ENCODE measurements at places on chromosomes 2 and 18. TPM values are rescaled to one million over a fixed set of nuclear protein-coding genes. Genes with fewer than 3 reads are reported as not detected.

UNC80 gene
- total RNA-seq, result 14.5 TPM

- DNase-seq, result no peak
Observed at GRCh38 chr2:63194175-63194574, 143.5 kb downstream of the OTX1 start.

GRCh38 chr2:233037078-233037477, 4.6 kb downstream of the NEU2 start:
- DNase-seq, result no peak

- no peak for DNase-seq
Observed at GRCh38 chr2:3453190-3453999, 65.9 kb downstream of the ADI1 start.

DNA sequence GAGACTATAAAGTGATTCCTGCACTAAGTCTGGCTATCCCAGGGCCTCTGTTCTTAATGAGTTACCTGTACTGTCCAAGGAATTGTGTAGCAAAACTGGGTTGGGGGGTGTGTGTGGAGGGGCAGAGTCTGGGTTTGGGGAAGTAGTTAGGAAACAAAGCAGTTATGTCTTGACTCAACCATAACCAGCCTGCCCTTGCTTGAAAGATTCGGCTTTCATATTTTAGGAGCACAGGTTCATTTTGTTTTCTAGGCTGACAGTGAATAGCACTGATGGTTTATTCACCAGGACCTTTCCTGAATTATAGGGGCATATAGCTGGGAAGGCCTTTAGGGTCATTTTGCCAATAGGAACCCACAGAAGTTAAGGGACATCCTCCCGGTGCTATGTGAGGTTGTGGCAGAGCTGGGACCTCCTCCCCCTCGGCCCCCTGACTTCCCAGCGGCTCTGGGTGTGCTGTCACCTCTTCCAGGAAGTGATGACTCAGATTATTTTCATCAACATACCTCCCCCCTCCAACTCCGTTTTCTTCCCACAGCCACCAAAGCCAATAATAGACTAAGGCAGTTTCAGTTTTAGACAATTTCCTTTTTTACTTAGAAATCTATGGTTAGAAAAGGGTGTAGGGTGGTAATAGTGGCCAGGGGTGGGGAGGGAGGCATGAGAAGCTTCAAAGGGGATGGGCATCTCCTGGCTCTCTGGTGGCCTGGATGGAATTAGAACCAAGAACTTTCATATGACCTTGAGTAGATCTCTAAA, 44.8 kb downstream of the SETBP1 start:
- no peak for DNase-seq

GRCh38 chr2:17981936-17982335, 103.5 kb downstream of the KCNS3 start:
- no peak for DNase-seq

GRCh38 chr2:235219048-235219447, 267.2 kb downstream of the SH3BP4 start:
- DNase-seq, result no peak

- no peak for DNase-seq
Observed at GRCh38 chr18:80208620-80209019, 38.7 kb downstream of the PARD6G start.

GRCh38 chr2:120820263-120820952, 84.7 kb downstream of the GLI2 start:
- peak; percentile 47 for DNase-seq

FNDC4 gene
- 13.4 TPM for total RNA-seq

- no peak for DNase-seq
Observed at GRCh38 chr2:236584521-236585384, 15.1 kb downstream of the ACKR3 start.

- DNase-seq, result no peak
Observed at GRCh38 chr2:38719706-38720105, 31.5 kb downstream of the SRSF7 start.

DNA sequence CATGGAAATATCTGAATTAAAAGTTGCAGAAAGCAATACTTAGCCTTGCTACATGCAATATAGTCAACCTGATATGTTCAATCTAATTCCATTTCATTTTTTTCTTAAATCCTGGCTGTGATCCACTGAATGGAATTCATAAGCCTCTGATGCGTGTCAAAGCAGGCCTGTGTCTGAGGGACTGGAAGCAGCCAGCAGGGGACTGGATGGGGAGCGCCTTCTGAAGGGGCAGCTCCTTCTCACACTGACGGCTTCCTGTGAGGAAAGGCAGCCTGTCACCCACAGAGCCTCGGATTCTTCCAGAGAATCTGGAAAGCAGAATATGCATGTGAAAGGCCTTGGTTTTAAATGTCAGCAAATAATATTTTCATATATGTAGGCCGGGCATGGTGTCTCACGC, 73.5 kb downstream of the KCNF1 start:
- no peak for DNase-seq

DNA sequence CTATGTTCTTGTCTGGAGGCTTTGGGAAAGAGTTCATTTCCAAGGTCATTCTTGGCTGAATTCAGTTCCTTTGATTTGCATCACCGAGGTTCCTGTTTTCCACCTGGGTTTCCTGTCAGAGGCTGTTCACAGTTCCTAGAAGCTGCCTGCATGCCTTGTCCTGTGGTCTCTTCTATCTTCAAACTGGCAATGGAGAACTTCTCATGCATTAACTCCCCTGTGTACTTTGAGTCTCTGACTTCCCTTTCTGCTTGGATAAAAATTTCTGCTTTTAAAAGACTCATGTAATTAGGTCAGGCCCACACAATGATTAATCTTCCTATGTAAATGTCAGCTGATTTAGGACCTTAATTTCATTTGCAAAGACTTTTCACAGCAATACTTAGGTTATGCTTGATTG, 499.3 kb upstream of the FANCL start:
- DNase-seq, result no peak

MOGAT1 gene
- 102 TPM for total RNA-seq

PDCD1 gene
- 1.5 TPM for total RNA-seq

DNA sequence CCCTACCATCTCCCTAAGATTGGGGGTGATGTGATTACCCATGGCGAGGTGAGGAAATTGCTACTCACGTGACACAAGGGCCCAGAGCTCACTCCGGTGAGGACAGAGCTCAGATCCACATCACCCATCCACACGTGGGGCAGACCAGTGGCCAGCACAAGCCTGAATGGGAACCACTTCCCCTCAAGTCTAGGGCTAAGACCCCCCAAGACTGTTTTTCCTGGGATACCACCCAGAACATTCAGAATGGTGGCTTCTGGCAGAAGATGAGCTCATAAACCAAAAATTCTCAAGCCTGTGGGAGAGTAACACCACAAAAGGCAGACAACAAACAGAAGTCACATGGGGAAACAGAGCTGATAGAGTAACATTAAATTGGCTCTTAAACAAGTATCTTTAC, 321.4 kb downstream of the ALK start:
- no peak for DNase-seq

DNA sequence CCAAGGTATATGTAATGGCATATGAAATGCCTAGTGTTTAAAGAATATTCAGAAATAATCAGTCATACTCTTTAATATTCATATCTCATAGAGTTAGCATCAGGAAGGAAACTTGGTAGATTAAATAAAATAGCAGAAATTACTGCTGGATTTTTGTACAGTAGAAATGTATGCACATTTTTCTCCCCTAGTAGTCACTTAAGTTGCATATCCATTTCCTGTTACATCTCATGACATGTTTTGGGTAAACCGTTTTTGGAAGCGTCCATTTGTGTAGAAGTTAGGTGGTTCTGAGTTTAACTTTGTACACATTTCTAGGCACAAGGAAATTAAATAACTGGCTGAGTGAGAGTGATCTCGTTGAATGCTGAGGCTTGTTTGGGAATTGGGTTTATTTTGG, 21.9 kb downstream of the NEDD4L start:
- no peak for DNase-seq

PROKR1 gene
- total RNA-seq, result not detected

DNA sequence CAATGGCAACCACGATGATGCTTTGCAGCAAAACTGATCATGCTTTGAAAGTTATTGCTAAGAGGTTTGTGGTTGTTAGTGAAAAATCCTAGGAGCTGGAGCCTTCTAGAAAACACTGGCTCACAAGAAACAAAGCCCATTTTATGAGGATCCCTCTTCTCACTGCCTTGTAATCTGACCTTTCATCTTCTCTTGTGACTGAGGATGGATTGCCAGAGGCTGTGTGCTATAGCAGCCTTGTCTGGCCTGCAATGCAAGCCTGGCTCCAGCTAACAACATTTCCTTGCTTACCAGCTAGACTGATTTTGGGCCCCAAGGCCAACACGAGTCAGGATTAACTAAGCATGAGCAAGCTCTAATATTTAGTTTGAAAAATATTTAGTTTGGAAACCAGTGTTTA, 13.1 kb downstream of the PIEZO2 start:
- no peak for DNase-seq

- no peak for DNase-seq
Observed at GRCh38 chr2:38097258-38097987, 21.5 kb upstream of the CYP1B1 start.

RAPGEF4 gene
- 6.4 TPM for total RNA-seq

TXNDC2 gene
- not detected for total RNA-seq

DNA sequence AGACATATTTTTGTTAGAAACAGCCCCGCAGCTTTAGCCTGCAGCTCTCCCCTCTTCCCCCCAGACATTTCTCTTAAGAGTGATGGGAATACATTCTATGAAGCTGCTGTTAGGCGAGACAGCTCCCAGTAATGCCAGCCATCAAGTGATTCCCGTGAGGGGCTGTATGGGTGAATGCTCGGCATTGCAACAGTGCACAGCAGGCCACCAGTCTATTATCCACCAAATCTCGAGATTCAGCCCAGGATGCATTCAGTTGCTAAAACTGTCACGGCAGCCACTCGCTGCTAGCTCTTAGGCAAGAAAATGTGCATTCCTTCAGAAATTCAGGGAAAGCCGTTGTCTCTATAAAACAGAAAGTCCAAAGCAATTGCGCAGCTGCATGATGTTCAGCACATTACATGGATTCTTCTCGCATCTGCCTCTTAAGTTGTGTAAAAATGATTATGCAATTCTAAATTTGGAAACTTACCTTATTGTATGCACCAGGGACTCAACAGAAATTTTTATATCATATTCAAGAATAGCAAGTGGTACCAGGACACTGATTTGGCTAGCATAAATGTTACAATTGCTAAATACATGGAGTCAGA, 211.3 kb upstream of the ARL4C start:
- no peak for DNase-seq

GRCh38 chr2:88753833-88754584, 62.5 kb downstream of the RPIA start:
- DNase-seq, result no peak

KIAA2012 gene
- not detected for total RNA-seq

DNA sequence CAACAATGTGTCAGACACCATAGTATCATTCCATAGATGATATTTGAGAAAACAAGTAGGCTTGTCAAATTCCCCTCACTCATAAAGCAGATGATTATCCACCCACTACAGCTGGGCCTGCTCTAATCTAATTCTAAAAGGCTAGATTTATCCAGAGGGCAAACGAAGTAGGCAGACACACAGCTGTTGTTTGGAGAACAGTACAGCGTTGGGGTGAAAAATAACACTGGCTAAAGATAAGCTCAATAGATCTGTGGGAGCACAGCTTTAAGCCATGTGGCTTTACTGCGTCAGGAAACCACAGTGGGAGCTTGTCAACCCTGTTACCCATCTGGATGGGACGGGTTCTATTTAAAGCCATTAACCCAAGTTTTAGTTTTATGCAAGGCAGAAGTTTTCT, 48.9 kb upstream of the COBLL1 start:
- no peak for DNase-seq

LYPD6 gene
- total RNA-seq, result 30.1 TPM

- no peak for DNase-seq
Observed at GRCh38 chr2:225779829-225780228, 380.3 kb downstream of the NYAP2 start.

DNA sequence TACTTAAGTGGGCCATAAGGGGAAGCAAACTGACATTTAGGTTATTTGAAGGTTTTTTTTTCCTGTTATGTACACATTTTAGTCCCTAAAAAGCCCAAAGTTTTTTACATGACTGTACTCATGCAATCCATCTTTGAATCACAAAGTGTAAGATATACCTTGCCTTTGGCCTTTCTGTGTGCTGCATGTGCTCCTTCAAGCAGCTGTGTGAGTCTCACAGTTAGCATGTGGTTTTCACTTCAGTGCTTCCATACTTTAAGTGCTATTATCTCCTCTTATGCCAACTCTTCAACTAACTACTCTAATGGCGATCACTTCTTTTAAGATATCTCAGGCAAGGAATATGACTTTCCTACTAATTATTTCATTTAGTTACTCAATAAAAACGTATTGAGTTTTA, 597.1 kb upstream of the ACVR2A start:
- no peak for DNase-seq

EGR4 gene
- not detected for total RNA-seq

GEN1 gene
- 8.6 TPM for total RNA-seq

Data from mucosa of gallbladder (tissue), 1 donor.